ENCODE measurements at places on chromosomes 16 and 17. TPM values are rescaled to one million over a fixed set of nuclear protein-coding genes. Genes with fewer than 3 reads are reported as not detected.

KRTAP2-1 gene
- total RNA-seq, result not detected

HOXB9 gene
- total RNA-seq, result not detected

LAT gene
- total RNA-seq, result 1.6 TPM

NPIPA8 gene
- not detected for total RNA-seq
